ENCODE measurements at places on chromosomes 7 and 10.

GRCh38 chr7:103795787-103796186 lies 193.7 kb downstream of the RELN start:
- DNase-seq, result no peak

GRCh38 chr7:118179191-118179590 lies 4.8 kb upstream of the LSM8 start:
- no peak for DNase-seq

GRCh38 chr7:90706072-90706716 lies 110.1 kb downstream of the CDK14 start:
- no peak for DNase-seq

GRCh38 chr7:55131142-55131929 lies 112.5 kb downstream of the EGFR start:
- DNase-seq, result no peak

DNA sequence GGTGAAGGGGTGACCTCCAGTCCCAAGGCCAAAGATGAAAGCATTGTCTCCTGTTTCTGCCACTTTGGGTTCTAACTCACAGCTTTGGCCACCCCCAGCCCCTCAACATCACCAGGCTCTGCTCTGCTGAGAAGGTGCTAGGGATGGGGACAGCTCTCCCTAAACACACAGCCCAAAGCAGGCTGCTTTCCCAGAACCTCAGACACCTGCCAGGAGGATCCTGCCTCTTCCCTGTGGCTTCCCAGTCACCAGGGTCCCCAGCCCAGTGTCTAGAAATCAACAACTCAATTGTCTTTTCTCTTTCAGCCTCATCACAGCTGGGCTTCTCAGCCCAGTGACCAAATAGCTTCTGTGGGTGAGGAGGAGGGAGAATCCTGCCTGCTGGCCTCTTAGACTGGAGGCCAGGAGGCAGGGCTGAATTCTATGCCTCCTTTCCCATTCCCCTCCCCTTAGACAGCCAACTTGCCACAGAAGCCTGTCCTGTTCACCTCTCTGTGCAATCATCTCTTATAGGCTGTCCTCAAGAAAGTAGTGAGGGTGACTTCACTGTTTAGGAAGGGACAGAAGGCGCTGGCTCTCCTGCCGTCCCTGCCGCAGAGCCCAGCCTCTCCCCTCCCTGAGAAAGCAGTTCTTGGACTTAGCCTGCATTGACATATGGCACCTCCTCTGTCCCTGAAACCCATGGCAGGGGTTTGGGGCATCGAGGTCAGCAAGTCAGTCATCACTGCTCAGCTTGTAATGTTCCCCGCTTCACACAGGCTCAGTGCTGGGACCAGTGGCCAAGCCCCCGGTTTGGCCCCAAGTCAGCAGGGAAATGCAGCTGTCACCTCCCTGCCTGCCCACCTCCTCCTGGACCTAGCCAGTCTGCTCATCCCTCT lies 3.7 kb downstream of the FGF8 start:
- DNase-seq, result no peak

DNA sequence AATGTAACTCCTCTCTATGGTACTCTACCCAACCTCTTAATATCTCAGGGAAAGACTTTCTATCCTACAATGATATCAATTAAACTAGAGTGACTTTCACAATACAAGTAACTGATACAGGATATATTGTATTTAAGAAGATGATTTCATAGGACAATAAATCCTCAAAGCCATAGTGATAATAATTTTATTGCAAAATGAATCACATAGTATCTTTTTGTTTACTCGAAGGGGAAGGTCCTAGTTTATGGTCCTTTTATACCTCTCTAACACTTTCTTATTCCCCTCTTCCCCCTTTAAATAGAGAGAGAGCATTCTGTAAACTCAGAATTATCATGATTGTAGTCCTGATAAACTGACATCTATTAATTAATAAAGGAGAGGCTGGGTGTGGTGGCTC lies 56.4 kb downstream of the TMEM106B start:
- no peak for DNase-seq

DNA sequence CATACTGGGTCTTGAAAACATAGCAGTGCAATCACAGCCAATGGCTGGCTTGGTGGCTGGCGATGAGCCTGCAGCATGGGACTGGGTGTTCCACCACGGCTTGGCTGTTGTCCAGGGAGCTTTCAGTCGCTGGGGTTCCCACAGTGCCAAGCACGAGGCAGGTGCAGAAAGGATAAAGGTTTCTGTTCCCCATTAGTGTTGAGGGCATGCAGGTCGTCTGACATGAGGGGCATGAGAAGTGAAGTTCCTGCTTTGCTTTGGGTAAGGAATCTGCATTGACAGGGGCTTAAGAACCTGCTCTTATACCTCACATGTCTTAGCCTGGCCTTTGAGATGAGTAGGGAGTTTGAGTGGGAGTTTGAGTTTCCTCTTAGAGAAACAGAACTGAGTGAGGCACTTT lies 9.0 kb upstream of the CFTR start:
- DNase-seq, result no peak

- DNase-seq, result no peak
These were observed 22.8 kb upstream of the FOXL3 start for GRCh38 chr7:266851-267840.

GRCh38 chr10:42351745-42352144 lies 286.6 kb downstream of the ZNF33B start:
- no peak for DNase-seq

GRCh38 chr10:132129431-132129830 lies 57.3 kb upstream of the DPYSL4 start:
- DNase-seq, result peak; percentile 4

GRCh38 chr10:7696545-7696944 lies 6.6 kb upstream of the ITIH2 start:
- no peak for DNase-seq

All from fibroblast of skin of right quadriceps (primary cell).